ENCODE measurements at places on chromosomes 5 and 9.
A peak's percentile ranks its signal among the peaks of the same experiment; 100 is the strongest.

DNA sequence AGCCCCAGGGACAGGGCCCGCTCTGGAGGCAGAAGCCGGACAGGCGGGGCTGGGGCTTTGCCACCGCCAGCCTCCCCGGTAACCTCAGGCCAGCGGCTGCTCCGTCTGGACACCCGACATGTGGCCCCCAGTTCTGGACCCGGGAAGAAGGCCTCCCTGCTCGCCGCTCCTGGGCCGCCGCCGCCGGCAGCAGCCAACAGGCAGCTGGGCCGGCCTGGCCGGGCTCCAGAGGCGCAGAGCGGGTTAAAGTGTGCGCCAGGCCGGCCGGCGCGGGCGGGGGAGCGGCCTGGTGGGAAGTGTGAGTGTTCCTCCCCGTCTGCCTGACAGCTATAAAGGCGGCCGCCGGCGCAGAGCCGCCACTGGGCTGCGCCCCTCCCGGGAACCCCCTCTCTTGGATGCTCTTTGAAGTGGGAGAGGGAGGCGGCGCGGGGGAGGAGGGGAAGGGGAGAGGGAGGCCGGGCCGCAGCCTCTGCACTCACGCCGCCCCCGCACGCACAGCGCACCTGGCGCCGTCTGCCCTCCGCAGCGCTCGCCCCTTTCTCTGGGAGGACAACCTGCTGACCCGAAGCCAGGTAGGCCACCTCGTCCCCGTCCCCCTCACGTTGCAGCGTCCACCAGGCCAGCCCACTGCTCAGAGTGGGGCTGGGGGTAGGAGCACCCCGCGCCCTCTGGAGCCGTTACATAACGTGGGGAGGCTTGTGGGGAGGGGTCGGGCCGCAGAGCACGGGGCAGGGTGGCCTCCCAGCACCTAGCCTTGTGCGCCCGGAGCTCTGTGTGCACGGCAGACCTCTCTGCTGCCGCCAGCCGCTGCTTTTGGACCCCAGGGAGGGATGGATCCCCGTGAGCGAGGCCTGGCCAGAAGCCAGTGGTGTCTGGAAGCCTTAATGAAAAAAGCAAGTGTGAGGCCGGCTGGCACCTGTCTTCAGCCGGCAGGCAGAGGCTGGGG is at the start of gene ADAMTSL2:
Gene ADAMTSL2, plus strand, starts transcription at position 359 of the 946 bp plus-strand sequence. CDS start 2,009 bp downstream, outside the sequence.
- peak; percentile 24 for DNase-seq

DNA sequence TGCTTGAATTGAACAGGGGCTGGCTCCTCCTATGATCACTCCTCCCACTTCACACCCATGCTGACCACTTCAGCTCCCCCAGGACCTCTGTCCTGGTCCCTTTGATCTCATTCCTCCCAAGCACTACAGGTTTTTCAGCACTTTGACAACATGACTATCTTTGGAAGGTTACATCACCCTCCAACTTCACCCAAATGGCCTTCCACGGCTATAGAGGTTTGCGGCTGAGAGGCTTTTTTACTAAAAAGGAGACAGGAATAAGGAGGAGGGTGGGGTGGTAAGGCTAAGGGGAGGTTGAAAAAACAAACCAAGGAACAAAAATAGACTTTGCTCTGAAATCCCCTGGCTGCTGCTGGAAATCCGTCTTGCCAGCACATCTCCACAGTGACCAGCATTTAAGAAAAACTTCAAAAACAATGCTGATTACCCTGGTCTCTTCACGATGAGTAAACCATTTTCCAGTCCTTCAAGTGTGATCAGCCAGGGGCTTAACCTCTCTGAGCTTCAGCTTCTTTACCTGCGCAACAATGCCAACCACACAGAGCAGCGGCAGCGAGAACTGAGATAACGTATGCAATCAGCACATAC is 102.7 kb downstream of the DPYSL3 start:
- no peak for DNase-seq

- DNase-seq, result no peak
These were observed 9.9 kb upstream of the CXXC5 start for GRCh38 chr5:139638090-139638735.

DNA sequence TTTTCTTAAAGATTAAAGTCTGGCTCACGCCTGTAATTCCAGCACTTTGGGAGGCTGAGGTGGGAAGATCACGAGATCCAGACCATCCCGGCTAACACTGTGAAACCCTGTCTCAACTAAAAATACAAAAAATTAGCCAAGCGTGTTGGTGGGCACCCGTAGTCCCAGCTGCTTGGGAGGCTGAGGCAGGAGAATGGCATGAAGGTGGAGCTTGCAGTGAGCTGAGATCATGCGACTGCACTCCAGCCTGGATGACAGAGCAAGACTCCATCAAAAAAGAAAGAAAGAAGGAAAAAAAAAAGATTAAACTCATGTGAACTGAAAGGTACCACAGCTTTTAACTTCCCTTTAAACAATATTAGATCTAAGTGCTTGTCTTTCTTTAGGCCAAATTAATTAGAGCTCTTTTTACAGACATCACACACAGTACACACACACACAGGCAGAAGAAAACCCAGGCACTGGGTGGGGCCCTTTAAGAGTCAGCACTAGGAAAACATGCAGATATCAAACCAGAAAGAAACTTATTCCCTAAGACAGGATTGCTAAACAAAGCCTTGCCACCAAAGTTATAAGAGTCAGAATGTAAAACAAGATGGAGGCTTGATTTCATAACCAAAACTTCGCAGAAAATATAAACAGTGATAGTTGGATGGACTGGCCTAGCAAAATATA is 29.3 kb upstream of the UHRF2 start:
- DNase-seq, result no peak

Data from stimulated activated CD8-positive, alpha-beta memory T cell treated with anti-CD3 and anti-CD28 coated beads, Interleukin-12 subunit alpha, Interleukin-12 subunit beta, amount 100 ng/mL, for 1 hour (primary cell).